ENCODE measurements at places on chromosomes 12 and 14.

DNA sequence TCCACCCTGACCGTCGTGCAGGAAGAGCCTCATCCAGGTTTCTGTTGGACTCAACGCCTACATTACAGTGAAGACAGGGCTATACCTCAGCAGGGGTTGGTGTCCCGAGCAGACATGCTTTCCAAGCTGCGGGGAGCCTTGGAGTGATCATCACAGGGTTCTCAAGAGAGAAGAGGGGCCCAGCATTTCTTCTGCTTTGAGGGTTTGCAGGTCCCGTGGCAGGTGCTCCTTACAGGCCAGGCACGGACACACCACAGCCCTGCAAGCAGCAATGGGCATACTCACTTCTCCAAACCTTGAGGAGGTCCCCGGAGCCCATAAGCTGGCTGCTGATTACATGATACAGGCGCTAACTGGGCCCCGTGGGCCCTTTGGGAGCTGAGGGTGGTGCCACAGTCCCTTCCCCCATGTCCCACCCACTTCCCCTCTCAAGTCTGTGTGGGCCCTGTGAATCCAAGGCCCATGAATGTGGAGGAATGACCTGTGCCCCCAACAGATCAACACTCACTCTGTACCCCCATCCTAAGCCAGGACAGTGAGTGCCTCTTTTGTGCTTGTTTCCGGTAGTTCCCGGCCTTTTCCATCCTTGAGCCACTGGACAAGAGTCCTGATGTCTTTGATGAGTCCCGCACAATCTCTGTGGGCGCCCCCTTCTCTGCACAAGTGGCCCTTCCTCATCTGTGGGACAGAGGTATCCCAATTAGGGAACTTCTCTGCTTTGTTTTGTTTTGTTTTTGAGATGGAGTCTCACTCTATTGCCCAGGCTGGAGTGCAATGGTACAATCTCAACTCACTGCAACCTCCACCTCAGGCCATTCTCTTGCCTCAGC, 1.1 kb downstream of the AQP2 start:
- DNase-seq, result no peak

- DNase-seq, result no peak
Observed at GRCh38 chr12:52082026-52082668, 2.6 kb downstream of the SMIM41 start.

DNA sequence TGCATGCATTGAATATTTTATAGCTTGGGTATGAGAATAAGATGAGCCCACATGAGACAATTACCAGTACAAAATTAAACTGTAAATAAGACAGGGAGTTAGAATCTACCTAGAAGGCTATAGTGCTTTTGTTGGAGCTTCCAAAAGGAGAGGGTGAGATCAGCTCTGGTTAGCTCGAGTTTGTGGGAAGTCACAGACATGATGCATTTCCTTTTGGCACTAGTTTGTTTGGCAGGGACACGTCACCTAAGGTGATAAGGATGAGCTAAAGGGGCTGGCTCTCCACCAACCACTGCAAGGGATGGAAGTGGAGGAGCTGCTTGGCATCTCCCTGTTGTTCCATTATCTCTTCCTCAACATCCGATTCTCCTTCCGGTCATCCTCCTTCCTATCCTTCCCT, 48.5 kb upstream of the CPM start:
- no peak for DNase-seq

GRCh38 chr12:50517421-50518048, 12.8 kb downstream of the DIP2B start:
- peak; percentile 98 for DNase-seq

DNA sequence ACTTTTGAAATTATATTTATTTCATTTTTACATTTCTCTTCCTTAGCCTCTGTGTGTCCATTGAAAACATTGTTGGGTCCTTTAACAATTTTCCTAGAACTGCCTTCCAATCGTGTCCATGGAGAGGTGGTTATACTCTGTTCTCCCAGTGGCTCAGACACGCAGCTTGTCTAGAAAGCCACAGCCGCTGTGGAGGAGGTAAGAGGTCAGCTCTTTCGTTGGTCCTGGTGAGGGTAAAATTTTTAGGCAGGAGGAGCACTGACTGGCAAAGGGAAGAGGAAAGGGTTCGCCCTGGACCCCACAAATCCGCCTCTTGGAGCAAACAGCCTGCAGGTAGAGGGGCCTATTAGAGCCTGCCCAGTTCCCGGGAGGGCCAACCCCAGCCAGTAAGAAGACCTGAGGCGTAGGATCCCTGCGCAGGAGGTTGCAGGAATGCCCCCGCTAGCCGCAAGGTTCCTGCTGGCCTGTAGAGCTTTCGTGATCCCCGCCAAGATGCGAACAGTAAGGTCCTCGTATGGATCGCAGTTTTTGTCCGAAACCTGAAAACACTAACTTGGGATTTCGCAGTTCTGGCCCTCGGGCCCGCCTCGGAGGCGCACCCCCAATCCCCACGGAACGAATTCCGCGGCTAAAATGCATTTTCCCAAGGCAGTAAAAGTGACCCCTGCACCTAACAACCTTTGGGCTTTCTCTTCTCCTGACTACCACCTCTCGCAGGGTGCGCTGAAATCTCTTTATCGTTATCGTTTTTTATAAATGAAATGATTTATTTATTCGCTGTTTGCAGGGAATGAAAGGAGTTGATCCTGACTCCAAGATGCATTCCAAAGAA, 7.5 kb upstream of the PAX9 start:
- no peak for DNase-seq

DNA sequence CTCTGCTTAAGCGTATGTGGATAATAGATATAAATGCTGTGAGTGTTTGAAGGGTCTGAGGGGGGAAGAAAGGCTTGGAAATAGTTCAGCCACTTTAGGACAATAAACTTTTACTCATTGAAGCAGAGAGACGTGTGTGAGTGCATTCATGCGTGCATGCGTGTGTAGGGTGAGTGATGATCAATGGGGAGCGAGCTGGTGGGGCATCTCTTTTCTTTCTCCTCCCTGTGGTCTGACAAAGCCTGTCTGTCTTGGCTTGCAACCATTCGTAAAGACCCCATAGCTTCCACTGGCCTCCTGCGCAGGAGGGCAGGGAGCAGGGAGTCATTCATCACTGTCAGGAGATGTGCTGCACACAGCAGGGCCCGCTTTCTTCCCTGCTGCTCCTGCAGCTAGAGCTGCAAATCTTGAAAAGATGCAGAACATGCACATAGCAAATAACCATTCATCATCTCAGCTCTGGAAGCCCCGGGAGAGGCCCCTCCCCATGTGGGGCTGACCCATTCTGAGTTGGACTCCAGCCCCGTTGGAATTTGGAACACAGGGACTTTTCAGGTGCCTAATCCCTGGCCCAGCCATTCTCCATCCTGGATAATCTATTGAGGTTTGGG, 223.2 kb downstream of the PPM1H start:
- no peak for DNase-seq

- no peak for DNase-seq
Observed at GRCh38 chr14:72550513-72550912, 343.4 kb downstream of the DPF3 start.

GRCh38 chr12:25695574-25695973, 142.5 kb upstream of the LMNTD1 start:
- no peak for DNase-seq

GRCh38 chr12:32947206-32948067, 50.9 kb upstream of the PKP2 start:
- DNase-seq, result no peak

DNA sequence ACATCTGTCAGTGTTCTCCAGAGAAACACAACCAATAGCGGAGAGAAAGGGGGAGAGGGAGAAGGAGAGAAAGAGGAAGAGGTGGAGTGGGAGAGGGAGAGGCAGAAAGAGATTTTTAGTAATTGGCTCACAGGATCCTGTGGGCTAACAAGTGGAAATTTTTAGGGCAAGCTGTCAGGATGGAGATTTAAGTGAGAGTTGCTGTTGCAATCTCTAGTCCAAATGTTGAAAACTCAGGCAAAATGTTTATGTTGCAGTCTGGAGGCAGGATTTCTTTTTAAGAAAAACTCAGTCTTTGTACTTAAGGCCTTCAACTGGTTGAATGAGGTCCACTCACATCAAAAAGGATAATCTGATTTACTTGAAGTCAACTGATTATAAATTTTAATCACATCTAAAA, 12.5 kb upstream of the GLIPR1L2 start:
- DNase-seq, result no peak

DNA sequence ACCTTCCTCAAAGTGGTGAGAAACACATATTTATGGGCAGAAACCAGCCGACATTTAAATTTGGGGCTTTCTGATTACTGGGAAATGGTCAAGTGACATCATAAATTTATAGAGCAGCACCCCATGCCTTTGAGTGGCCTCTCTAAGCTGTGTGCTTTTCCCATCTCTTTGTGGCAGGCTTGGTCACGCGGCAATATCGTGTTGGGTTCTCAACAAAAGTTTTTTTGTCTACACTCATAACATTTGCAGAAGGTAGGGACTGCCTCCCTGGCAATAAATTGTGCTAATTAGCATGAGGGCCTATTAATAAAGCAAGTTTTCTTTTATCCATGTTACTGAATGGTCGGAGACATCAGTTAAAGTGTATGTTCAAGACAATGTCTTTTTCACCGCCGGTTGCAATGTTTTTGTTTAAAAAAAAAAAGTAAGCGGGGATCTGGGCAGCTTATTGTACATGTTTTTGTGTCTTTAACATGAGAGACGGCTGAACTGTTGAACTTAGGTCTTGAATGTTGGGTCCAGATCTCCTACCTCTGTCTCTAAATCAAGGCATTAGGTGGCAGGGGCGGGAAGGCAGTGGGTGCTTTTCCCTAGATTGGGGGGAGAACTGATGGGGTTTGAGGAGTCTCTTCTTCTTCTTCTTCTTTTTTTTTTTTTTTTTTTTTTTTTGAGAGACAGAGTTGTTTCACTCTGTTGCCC, 193.3 kb downstream of the PHETA1 start:
- DNase-seq, result peak; percentile 48

- peak; percentile 66 for DNase-seq
Observed at GRCh38 chr14:21322716-21323115, 42.8 kb downstream of the RPGRIP1 start.

DNA sequence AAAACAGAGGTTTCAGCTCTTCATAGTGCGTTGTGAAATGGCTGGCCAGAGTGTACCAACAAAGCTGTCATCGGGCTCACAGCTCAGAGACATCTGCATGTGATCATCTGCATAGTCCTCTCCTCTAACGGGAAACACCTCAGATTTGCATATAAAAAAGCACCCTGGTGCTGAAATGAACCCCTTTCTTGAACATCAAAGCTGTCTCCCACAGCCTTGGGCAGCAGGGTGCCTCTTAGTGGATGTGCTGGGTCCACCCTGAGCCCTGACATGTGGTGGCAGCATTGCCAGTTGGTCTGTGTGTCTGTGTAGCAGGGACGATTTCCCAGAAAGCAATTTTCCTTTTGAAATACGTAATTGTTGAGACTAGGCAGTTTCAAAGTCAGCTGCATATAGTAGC, 14.3 kb upstream of the PAPLN start:
- DNase-seq, result peak; percentile 90

GRCh38 chr14:84643446-84643845, 886.5 kb upstream of the FLRT2 start:
- DNase-seq, result no peak

- peak; percentile 36 for DNase-seq
Observed at GRCh38 chr14:104827177-104828055, 26.5 kb downstream of the ZBTB42 start.

DNA sequence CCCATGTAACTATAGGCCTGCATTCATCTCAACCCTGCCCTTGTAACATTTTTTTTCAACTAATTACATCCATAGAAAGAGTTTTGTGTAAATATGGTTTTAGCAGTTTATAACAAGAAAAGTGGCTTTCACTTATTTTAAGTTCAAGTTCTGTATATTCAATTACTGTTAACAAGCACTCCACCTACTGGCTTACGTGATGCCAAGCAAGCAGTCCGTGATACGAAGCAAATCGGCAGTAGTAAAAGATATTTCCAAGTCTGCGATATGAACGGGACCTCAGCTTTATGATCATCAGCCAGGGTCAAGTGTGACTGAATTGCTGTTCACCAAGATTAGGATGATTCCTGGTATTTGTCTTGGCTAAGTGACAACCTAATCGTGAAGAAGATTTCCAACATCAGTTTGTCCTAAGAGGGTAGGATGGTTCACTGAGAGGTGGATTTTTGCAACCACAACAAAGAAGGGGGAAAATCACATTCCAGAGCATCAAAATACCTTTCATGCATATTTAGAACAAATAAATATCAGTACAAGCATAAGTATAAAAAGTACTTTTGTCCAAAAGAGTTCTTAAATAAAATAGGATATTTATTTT, 456.2 kb downstream of the FOXG1 start:
- DNase-seq, result peak; percentile 0

DNA sequence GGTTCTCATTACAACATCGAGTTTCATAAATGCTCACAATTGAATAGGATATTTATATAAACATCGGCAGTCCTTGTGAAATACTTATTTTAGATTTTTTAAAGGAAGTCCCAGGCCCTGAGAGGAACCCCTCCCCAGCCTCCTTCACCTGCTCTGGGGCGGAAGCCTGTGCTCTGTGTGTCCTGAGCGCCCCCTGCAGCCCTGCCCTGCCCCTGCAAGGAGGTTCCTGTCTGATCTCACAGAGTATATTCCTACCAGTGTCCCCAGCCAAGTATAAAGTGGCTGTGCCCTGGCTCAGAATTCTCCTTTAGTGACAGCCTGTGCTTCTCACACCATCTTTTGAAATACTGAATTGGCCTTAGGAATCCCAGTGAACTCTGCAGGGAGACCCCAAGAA, 659.5 kb downstream of the TMEM121 start:
- DNase-seq, result peak; percentile 6

DNA sequence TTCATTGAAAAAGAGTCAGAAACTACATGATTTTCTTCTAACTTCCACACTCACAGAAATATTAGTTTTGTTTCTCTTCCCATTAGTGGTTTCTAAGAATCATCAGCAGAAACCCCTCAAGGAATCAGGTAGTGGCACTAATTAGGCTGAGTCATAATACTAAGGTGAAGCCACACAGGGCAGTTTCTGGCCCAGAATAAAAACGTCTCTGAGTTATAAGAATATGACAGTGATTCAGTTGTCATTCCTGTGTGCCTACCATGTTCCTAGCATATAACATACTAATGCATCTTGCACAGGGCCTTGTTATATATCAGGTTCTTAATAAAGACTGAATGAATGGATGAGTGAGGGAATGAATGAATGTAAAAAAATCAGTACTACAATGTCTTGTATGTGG, 206.0 kb upstream of the PLEKHG7 start:
- DNase-seq, result no peak

- no peak for DNase-seq
Observed at GRCh38 chr12:91140026-91140931, 29.0 kb upstream of the LUM start.

DNA sequence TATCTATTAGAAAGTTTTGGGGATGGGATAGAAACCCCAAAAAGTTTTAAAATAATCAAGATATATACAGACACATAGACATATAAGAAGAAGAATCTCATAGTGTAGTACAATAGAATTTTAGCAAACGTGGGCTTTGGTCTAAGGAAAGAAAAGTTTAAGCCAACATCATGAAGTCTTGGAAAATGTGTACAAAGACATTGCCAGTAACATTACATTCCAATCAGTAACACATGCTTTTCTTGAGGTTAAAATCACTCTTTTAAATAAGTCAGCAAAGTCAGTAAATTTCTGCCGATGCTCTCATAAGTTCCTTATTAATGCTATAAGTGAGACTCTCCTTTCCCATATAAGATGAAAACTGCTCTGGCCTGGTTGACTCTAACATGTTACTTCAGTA, 201.1 kb upstream of the LRIG3 start:
- no peak for DNase-seq

Data from inflammatory macrophage treated with lipopolysaccharide for 4 hours (primary cell).